NCI-H1048 (cell line): ENCODE measurements at places on chromosomes 12 and 14.

DNA sequence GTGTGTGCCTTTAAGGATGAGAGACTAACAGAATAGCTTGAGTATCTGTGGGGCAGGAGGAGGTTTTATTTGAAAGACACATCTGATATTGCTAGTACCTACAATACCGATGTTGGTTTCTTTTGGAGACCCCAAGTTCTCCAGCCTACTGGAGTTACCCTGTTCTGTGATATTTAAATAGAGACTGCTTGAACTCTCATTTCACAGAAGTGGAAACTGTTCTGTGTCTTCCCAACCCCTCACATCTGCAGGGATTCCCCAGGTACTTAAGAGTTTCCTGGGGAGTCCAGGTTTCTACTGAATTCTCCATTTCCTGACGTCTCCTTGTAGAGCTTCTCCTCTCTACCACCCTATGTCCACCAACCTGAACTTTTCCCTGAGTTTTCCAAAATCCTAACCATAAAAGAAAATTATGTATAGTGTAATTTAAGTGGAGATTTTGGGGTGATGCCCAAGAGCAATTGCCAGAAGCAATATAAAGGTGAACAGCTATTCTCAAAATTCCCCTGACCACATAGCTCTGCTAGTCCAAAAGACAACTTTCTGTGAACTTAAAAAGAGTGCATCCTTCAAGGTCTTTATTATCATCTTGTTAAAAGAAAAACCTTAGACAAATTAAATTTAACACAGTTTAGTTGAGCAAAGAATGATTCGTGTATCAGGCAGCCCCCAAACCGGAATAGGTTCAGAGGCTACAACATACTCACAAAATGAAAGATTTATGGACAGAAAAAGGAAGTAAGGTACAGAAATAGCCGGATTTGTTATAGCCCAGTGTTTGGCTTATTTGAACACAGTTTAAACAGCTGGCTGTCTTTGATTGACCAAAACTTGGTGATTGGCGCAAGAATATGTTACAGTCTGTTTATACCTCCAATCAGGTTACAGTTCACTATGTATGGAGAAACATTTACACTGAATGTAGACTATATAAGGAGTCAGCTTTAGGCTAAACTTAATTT, 373.4 kb downstream of the NUAK1 start:
- DNase-seq, result no peak

DNA sequence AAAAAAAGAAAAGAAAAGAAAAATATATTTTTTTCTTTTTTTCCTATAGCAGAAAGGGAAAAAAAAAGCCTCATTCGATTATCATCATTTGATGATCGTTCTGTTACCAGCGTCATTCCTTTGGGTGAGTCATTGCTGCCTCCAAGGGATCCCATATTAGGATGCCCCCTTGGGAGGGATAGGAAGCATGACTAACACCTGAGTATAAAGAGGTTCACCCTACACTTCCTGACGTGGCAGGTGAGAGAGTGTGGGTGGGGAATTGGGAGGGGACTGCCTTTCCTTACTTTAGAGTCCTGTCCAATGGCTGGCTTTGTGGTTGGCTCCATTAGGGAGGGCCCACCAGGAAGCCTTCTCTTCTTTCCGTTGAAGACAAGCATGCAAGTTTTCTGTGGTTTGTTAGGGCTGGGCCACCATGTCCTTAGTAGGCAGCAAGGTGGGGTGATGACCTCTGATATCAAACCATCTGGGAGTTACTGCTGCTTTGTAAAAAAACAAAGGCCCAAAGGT, 56.1 kb upstream of the FUT8 start:
- no peak for DNase-seq

DNA sequence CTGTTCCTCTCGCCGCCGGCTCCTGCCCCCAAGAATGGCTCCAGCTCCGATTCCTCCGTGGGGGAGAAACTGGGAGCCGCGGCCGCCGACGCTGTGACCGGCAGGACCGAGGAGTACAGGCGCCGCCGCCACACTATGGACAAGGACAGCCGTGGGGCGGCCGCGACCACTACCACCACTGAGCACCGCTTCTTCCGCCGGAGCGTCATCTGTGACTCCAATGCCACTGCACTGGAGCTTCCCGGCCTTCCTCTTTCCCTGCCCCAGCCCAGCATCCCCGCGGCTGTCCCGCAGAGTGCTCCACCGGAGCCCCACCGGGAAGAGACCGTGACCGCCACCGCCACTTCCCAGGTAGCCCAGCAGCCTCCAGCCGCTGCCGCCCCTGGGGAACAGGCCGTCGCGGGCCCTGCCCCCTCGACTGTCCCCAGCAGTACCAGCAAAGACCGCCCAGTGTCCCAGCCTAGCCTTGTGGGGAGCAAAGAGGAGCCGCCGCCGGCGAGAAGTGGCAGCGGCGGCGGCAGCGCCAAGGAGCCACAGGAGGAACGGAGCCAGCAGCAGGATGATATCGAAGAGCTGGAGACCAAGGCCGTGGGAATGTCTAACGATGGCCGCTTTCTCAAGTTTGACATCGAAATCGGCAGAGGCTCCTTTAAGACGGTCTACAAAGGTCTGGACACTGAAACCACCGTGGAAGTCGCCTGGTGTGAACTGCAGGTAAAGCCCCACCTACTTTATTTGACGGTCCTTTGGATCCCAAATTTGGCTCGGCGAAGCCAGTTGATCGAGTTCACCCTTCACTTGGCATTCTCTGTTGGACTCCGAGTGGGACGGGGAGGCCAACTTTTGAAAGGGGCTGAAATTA, 1.5 kb downstream of the WNK1 start:
- no peak for DNase-seq

- DNase-seq, result no peak
Measured at GRCh38 chr12:113207613-113208040, 13.6 kb upstream of the TPCN1 start.

GRCh38 chr14:101774814-101775213, 13.3 kb downstream of the PPP2R5C start:
- no peak for DNase-seq

DNA sequence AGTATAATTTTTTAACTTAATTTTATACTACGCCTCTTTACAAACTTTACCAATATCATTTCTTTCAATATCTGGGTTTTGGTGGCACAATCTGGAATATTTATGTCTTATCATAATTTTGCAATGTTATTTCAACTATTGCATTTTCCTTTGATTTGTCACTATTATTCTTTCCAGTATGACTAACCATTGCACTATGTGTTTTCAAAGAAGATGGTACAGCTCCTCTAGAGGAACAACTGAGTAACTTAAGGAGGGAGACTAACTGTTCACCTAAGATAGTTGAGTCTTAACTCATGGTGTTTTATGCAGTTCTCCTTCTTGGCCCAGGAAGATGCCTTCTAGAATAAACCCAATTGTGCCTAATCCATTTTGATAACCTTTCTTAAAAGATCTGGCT, 60.5 kb upstream of the KIF21A start:
- no peak for DNase-seq

DNA sequence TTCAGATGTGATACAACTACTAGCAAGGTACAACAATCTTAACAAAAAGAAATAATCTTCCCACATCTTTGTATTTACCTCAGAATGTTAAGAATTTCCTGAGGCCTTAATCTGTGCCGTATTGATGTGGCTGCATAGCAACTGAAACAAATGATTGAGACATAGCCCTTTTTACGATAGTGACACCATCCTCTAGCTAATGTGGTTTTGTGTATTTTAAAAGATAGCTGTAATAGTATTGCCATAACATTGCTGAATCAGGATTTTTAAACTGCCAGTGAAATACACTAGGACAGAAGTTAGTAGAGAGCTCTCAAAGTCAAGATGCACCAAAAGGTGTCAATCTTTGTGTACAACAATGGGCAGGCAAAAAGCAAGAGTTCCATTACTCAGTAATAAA, 11.9 kb downstream of the NPAS3 start:
- DNase-seq, result no peak

DNA sequence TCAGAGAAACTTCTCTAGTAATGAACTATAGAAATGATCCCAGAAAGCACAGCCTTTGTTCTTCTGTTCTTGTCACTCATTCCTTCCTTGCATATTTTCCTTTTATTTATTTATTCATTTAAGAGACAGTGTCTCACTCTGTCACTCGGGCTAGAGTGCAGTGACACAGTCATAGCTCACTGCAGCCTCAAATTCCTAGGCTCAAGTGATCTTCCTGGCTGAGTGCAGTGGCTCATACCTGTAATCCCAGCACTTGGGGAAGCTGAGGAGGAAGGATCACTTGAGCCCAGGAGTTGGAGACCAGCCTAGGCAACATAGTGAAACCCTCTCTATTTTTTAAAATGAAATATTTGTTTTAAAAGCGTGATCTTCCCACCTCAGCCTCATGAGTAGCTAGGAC, 11.5 kb downstream of the TECPR2 start:
- no peak for DNase-seq

GRCh38 chr14:56902385-56902784, 92.1 kb upstream of the OTX2 start:
- DNase-seq, result no peak

DNA sequence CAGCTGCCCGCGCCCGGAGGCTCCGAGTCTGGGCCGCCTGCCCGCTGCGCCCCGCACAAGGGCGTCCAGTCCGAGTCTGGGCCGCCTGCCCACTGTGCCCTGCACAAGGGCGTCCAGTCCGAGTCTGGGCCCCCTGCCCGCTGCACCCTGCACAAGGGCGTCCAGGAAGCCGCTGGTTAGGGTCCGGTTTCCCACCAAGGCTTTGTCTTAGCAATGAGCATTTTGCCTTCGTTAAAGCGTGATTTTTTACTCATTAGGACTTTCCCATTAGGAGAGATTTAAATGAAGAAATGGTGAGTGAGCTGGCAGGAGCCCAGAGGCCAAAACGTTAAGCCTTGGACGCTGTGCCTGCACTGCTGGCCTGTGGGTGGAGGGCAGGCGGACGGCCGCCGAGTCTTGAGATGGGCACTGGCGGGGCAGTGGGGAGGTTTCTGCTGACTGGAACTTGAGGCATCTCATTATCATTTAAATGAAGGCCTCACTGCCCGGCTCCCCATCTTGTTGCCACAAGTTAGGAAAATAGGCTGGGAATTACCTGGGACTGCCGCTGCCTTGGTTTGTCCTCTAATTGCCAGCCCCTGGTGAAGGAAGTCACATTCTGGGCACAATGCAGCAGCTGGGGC, 36.0 kb downstream of the FBRSL1 start:
- DNase-seq, result no peak

DNA sequence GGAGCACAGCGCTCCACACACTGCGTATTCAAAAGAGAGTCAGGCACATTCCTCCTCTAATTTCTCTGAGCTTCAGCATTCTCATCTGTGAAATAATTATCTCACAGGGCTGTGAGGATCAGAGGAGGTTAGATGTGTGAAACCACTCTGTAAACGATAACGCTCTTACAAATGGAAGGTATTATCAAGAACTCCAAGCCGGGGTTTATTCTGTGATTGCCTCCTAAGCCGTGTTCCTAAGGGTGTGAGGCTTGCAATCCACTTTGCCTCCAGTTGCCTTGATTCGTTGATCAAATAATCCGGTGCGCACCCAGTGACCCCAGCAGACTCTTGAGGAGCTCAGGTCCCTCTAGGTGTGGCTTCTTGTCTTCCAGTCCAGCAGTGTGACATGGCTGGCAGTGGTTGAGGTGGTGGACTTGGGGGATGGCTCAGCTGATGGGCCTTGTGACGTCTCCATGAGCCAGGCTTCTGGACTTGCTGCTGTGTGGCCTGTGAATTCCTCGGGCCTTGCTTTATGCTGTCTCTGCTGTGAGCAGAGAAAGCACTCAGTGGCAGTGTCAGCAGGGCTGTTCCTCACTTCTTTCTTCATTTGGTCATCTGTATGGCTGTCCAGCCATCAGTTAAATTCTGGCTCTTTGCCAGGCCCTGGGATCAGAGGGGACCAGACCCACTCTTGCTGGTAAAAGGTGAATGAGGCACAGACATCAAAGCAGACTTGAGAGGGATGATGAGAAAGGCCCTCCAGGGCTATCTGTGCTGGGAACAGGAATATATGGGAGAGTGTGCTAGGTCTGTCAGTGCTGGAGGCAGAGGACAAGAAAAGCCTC, 71.0 kb downstream of the SLC25A47 start:
- DNase-seq, result no peak

- DNase-seq, result no peak
Measured at GRCh38 chr14:73427516-73428264, 30.7 kb downstream of the NUMB start.

- DNase-seq, result no peak
Measured at GRCh38 chr14:70186900-70187451, 1.8 kb downstream of the SLC8A3 start.

DNA sequence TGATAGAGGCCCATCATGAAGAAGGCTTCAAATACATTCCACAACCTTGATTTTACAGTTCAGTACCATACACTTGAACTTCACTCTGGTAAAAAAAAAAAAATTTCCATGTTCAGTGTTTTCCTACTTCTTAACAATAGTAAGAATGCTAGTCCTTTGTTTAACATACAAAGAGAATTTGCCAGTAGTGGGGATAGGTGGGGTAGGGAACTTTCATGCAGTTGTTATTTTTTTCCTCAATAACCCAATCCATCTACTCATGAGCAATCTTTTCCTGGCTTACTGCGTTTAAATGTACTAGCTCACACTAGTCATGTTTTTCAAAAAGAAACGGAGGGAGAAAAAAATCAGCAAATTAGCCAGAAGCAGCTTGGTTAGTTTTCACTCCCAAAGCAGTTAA, 206.1 kb downstream of the PRKD1 start:
- no peak for DNase-seq

GRCh38 chr12:124774054-124774461, 89.6 kb downstream of the SCARB1 start:
- no peak for DNase-seq

DNA sequence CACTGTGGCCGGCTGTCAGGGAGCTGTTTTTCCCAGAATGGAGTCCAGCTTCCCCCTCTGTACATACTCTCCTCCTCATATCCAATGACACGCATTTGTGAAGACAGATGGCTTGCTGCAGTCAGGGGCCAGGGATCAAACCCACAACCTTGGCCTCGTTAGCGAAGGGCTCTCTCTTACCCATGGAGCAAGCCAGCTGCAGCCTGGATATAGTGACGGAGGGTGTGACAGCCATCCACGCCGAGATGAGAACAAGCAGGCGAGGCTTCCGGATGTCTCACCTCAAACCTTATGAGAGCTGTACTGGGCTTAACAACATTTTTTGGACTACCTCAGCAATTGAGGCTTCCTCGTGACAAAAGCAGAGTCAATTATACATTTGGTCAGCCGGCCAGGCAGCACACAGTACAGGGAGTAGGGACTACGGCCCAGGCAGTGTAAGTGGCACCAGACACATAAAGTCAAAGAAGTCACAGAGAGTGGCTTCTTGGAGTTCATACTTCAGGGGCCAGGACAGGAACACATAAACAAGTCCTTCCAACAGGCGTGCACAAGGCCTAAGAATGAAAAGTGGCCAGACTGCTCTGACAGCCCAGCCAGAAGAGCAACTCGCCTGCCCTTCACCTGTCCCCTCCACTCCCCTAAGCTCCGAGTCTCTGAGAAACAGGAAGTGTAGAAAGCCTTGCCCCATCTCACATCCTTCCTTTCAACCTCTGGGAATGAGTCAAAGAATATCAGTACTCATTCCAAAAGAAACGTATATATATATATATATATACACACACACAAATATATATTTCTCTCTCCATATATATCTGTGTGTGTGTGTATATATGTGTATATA, 115.1 kb downstream of the TTC7B start:
- DNase-seq, result no peak

GRCh38 chr12:108115123-108116121, 13.7 kb upstream of the WSCD2 start:
- no peak for DNase-seq
